ENCODE measurements at places on chromosomes 4 and X.

- no peak for DNase-seq
Measured at GRCh38 chrX:5176766-5177165, 1051.9 kb downstream of the NLGN4X start.

- DNase-seq, result no peak
Measured at GRCh38 chr4:34293459-34293858, 1950.9 kb downstream of the ARAP2 start.

DNA sequence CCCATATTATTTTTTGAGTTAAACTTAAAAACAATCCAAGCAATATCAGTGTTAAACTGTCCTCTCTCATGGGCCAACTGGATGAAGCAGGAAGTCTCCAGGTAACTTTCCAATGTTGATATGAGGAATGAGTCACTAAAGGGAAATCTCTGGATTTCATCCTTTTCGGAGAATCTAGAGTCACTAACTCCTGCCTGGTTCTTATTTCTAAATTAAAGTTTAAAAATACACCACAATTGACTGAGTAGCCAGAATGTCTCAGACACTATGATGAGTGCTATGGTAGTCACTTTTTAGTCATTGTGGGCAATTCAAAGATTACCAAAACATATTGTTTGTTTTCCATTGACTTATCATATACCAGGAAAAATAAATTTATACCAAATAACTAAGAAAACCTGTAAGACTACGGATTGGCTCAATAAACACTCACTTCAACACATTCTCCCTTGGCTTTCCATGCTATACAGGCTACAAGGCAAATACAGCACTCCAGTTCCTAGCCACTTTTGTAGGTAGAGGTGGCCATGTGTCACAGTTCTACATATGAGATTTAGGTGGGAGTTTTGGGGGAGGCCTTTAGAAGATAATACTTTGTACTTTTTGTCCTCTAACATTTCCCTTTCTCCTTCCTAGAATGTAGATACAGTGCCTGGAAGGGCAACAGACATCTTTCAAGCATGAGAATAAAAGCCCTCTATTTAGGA, 8.6 kb downstream of the SLC9B2 start:
- DNase-seq, result no peak

- DNase-seq, result no peak
Measured at GRCh38 chr4:175371091-175371490, 441.0 kb downstream of the GPM6A start.

DNA sequence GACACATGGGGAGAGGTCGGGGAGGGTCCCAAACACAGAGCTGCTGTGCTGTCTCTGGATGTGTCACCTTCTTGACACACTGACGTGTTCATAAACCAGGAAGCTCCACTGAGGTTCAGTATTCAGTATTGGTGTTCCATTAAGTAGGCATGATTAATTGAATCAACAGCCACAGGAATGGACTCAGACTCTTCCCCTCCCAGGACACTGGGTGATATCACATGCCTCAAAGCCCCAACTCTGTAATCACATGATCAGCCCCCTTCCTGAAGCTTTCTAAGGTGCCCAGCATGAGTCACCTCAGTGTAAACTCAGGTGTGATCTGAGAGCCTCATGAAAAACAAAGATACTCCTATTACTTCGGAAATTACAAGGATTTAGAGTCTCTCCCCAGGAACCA, 21.1 kb upstream of the HNRNPD start:
- no peak for DNase-seq

DNA sequence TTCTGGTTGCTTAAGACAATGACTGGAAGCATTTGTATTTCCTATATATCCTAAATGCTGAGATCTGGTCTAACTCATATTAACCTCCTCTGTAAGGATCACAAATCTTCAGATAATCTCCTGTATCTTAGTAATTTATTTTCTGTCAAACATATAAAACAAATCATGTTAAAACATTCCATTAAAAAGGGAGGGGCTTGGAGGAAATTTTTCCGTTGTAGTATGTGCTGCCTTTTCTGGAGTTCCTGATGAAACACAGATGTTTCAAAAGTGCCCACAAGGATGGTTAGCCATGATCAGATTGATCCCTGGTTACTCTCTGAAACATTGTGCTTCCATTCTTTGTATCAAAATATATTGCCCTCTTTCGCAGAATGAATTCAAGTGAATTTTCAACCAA, 182.1 kb downstream of the TENM3 start:
- DNase-seq, result no peak

GRCh38 chr4:13415068-13415785, 68.9 kb downstream of the RAB28 start:
- DNase-seq, result no peak

DNA sequence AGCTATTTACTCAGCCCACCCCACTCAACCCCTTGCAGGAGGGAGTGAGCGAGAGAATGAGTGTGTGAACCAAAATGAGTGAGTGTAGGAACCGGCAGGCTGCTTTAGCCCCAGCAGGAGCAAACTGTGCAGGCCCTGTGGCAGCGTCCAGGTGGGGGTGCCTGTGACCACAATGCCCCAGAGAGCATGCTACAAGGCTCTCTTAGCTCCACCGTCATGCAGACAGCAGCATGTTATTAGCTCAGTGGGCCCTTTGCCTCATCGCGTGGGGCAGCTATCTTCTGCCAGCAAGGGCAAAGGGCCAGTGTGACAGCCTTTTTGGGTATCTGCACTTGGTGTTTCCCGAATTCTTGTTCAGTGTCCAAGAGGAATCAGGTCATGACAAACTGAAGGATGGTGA, 271.3 kb downstream of the GPM6A start:
- no peak for DNase-seq

- no peak for DNase-seq
Measured at GRCh38 chr4:174828845-174829701, at the start of gene GLRA3. GLRA3 (minus strand) TSS chr4:174829247; CDS start chr4:174828811, 436 bp downstream.

DNA sequence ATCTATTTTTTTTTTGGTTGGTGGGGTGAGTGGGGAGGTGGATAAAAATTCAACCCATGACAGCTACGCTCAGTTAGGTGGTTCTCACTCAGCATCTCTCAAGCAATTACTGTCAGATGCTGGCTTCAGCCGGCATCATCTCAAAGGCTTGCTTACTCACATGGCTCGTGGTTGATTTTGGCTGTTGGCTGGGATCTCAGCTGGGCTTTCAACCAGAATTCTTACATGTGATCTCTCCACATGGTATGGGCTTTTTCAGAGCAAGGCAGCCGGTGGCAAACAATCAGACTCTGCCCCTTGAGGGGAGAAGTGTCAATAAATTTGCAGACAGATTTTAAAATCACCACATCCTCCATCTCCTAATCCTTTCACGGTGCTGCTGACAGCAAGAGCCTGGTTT, 47.2 kb downstream of the SLC34A2 start:
- no peak for DNase-seq

GRCh38 chrX:111719426-111720210, 38.6 kb downstream of the ALG13 start:
- no peak for DNase-seq

DNA sequence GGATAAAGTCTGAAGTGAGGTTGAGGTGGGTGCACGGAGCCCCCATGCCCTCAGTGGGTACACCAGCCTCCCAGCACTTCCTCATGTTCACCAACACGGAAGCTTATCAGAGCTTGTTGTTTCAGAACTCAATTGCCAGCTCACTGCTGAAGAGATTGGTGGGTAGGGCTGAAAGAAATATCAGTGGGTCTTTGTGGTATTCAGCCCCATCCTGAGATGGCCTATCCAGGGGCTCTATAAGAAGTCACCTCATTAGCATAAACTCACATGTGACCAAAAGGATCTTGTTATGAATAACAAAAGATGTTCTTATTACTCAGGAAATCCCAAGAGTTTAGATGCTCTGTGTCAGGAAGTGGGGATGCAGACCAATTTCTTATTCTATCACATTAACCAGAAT, 177.3 kb downstream of the ARHGAP10 start:
- no peak for DNase-seq

DNA sequence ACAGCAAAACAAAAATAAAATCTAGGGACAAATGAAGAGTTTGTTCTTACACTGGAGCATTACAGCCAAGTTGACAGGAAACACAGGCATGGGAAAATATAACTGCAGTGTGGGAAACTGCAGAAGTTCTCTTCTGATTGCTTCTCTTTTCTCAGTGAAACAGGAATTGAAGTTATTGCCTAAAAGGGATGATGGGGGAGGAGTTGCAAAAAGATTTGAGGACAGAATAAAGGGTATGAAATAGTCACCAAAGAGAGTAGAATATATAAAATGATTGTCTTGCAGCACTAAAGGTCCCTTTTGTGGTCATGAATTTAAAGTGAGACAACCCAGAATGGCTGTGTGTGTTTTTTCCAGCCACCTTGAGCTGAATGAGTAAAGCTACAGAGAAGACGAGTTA, 103.7 kb downstream of the JADE1 start:
- no peak for DNase-seq

- no peak for DNase-seq
Measured at GRCh38 chr4:121873604-121874003, 3.3 kb upstream of the BBS7 start.

- DNase-seq, result no peak
Measured at GRCh38 chr4:160514126-160514525, 1411.2 kb downstream of the RAPGEF2 start.

GRCh38 chrX:41661366-41662095, 27.2 kb upstream of the GPR34 start:
- DNase-seq, result no peak

GRCh38 chr4:169090484-169091215, 80.6 kb upstream of the CBR4 start:
- DNase-seq, result no peak

- DNase-seq, result peak; percentile 37
Measured at GRCh38 chr4:10456595-10457254, 501 bp downstream of the ZNF518B start.

DNA sequence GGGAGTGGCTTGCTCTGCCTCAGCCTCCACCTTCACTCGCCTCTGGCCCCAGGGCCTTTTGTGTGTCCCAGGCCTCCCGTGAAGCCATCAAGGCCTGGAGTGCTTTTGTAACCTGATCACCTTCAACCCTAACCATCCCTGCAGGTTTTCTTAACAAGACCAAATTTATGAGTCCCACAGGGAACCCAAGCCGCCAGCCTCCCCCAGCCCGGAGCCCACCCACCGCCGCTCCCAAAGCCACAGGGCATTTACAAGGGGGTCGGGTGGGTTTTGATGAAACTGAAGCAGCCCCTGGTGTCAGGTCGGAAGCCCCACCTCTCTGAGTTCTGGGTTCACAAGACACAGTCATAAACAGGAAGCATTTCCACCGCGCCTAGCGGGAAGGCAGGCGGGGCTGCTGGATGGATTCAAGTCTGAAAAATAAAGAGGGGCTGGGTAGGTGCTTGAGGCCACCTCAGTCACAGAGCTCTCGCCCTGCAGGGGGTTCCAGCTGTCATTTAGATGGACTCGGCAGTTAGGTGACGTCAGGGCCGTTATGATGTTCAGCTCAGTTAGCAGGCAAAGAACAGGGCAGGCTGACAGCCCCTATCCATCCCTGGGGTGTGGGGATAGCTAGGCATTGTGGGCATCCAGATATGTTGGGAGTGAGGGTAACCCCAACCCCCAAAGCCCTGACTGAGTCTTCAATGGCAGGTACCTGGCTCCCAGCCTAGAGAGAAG, 128.5 kb downstream of the BCOR start:
- peak; percentile 7 for DNase-seq

GRCh38 chrX:124289443-124289842, 43.0 kb upstream of the TEX13D start:
- no peak for DNase-seq

GRCh38 chrX:1442016-1442665, 10.6 kb downstream of the ASMTL start:
- DNase-seq, result no peak

- DNase-seq, result no peak
Measured at GRCh38 chr4:26992657-26993361, 132.2 kb downstream of the STIM2 start.

- no peak for DNase-seq
Measured at GRCh38 chr4:55253948-55254593, 92.0 kb upstream of the SRD5A3 start.

DNA sequence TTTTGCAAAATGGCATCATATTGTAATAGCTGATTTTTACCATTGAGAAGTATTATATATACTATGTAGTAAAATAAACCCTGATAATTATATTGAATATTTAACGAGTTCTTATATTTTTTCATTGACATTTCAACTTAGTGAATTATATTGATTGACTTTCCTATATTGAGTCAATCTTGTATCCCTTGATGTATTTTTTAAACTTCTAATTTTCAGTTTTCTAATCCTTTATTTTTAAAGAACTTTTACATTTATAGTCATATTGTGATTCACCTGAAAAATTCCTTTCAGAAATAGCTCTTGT, 54.4 kb downstream of the CXCL1 start:
- DNase-seq, result no peak

GRCh38 chr4:168506014-168506413, 9.2 kb downstream of the PALLD start:
- no peak for DNase-seq

GRCh38 chrX:28756647-28757046, 169.4 kb downstream of the IL1RAPL1 start:
- DNase-seq, result no peak
